ENCODE measurements at places on chromosomes 5 and 9. TPM values are rescaled to one million over a fixed set of nuclear protein-coding genes. Genes with fewer than 3 reads are reported as not detected.

PALM2AKAP2 gene
- not detected for total RNA-seq

CORO2A gene
- 3.4 TPM for total RNA-seq

TAF11L10 gene
- not detected for total RNA-seq

CAMLG gene
- 32.6 TPM for total RNA-seq

MARCHF3 gene
- 13.0 TPM for total RNA-seq

SETD9 gene
- total RNA-seq: 7.7 TPM

AIF1L gene
- total RNA-seq: 0.44 TPM

GLDC gene
- not detected for total RNA-seq

ELOVL7 gene
- total RNA-seq: 2.2 TPM

ZFP2 gene
- 0.56 TPM for total RNA-seq

PCDHA8 gene
- not detected for total RNA-seq

CARTPT gene
- not detected for total RNA-seq

PPP1R2B gene
- total RNA-seq: 0.32 TPM

COQ4 gene
- 35.9 TPM for total RNA-seq

PCDH1 gene
- total RNA-seq: 0.46 TPM

SHROOM1 gene
- total RNA-seq: 0.11 TPM

WDR38 gene
- total RNA-seq: not detected

KCTD16 gene
- 0.07 TPM for total RNA-seq

PSAT1 gene
- total RNA-seq: 10.3 TPM

CDX1 gene
- not detected for total RNA-seq

MYMK gene
- not detected for total RNA-seq

PDGFRB gene
- 5.1 TPM for total RNA-seq
